ENCODE measurements at places on chromosomes 6 and 20.

DNA sequence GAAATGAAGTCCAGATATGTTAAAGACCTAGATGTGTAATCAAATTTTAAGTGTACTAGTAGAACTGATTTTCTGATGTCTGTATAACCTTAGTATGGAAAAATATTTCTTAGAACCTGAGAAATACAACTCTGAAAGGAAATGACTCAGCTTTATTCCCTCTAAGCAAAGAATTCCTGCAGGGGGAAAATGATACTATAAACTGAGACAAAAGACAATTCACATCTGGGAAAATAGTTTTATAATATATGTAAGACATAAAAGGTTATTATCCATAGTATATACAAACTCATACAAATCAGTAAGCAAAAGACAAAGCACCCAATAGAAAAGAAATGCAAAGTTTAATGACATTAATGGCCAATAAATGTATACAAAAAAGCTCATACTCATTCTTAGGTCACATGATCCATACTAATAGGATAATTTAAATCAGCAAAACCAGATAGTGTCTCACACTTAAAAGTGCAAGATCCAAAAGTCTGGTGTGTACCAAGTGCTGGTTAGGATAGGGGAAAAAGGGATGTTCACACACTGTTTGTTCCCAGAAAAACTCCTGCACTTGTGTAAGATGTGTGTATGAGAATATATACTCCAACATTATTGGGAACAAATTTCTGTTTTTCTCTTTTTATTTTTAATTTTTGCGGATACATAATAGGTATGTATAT, 22.6 kb downstream of the RNF217 start:
- no peak for DNase-seq

GRCh38 chr6:20408851-20409250, 7.2 kb downstream of the E2F3 start:
- no peak for DNase-seq

- no peak for DNase-seq
These were observed 73.5 kb downstream of the TNFRSF21 start for GRCh38 chr6:47235964-47236760.

DNA sequence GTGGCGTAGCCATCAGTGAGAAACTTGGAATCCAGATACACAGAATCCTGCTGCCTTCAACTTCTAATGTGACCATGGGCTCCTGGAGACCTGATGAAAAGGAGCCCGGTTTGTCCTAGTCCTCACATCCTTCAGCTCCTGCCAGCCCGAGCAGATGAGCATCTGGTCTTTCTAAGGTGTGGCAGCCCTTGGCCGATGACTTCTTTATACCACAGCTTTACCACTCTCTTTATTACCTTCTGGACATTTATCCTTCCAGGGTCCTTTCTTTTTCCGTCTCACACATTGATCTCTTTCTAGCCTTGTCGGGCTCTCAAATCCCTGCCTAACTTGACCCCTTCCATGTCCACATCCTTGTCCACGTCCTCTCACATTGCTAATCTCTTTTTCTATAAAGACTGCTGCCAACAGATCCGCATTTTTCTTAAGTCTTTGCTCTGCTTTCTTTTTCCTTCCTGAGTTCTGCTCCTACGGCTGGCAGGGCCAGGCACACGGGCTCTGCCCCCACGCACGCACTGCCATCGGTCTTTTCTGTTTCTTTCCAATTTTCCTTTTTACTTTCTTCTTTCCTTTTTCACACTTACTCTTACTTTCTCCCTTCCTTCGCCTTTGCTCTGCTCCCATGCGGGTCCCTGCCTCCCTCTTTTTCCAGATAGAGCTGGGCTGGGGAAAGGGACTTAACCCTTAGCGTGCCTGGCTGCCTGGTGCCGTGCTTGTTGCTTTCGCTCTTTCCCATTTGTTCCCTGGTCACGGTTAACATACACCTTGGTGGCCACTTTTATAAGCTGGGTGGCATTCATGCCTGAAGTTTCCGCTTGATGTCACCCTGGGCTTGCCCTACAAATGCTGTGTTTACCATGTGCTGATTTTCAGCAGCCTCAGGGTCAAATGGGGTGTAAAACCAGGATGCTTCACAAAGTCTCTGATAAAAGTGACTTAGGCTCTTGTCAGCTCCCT, 9.4 kb upstream of the GMPR start:
- DNase-seq: no peak

Measured in activated T-helper 1 cell treated with anti-CD3 and anti-CD28 coated beads, Interleukin-12 subunit alpha, Interleukin-12 subunit beta, Interleukin-2, Interleukin-4 antibody, amounts not matched to agents 30 ng/mL and 10 ng/mL and 1 ng/mL, durations not matched to agents 14 hours and 24 hours and 36 hours (primary cell).